Skeletal muscle cell (primary cell): ENCODE measurements at places on chromosomes 2 and 18.
A peak's percentile ranks its signal among the peaks of the same experiment; 100 is the strongest.

DNA sequence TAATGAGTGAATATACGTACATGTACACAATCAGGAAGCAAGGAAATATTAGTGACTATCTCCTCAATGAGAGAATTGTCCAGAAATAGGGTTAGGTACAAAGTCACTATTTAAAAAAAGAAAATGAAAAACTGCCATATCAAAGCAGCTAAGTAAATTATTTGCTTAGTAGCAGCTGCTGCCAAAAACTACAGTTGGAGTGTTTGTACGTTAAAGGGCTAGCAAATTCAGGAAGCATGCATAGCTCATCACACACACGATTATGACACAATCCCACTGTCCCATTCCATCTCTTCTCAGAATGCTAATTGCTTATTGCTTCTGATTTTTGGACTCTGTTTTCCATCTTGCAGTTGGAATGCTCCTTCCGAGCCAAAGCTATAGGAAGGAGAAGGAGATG is 2012.5 kb upstream of the LRRTM1 start:
- DNase-seq = no peak

DNA sequence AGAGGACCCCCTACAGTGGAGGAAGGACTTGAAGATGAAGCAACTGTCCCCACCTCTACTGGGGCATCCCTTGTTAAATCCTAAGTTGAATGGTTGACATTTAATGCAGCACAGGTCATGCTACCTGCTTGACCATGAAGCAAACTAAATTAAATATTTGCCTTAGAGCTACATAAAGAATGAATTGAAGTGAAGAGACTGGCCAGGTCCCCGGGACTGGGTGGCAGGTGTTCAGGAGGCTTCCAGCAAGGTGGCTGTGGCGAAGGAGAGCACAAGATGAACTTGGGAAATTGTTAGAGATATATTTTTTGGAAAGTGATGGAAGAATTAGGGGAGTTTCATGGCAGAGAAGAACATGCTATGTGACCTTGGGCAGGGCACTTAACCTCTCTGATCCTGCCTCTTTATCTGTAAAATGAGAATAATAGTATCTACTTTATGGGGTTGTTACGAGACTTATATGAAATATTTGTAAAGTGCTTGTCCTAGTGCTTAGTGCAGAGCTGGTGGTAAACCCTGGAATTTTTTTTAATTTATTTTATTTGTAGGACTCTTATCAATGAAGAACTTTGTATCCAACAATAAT is 37.3 kb downstream of the EFR3B start:
- no peak for DNase-seq

GRCh38 chr2:233862261-233862768 is 5.9 kb downstream of the MSL3B start:
- DNase-seq = no peak

DNA sequence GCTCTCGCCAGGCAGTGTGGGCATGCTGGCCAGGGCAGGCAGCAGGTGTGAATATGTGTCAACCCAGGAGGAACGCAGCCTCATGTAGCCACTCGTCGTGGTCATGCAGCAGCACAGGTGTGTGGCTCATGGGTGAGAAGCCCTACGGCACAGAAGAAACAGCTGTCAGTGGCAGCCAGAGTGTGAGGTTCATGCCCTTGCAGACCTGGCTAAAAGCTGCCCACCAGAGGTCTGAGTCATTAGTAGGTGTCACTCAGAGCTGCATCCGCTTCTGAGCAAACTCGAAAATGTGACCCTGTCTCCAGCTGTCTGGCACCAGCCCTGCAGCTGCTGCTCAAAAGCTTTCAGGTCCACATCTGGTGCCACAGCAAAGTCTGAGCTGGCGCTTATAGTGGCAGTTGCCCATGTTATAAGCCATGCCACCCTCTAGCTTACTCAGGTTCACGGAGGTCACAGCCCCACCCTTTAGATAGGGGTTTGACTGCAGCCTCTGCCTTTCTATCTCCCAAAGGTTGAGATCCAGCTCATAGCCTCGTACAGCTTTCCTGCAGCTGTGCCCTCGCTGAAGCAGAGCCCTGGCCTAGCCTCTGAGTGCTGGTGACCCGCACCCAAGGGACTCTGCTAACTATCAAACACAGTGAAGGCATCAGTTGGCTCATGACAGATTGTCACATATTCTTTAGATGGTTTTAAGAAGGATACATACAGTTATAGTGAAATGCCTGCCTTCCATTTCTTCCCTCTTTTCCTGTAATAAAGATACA is 195.0 kb downstream of the CCDC102B start:
- DNase-seq = no peak

- peak; percentile 92 for DNase-seq
These were observed 187.4 kb upstream of the NCKAP5 start for GRCh38 chr2:133755480-133756300.

DNA sequence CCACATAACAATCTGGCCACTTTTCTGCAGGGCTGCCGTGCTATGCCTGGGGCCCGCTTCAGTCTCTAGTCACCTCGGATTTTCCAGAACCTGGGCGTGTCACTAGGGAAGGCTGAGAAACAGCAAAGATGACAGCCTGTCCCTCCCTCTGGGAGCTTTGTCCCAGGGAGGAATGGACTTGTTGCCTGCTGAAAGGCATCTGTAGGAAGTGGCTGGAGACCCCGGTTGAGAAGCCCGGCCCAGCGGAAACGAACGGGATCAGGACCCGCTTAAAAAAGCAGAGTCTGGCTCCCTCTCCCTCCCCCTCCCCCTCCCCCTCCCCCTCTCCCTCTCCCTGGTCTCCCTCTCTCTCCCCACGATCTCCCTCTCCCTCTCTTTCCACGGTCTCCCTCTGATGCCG is 149.5 kb upstream of the ZNF516 start:
- DNase-seq = no peak

DNA sequence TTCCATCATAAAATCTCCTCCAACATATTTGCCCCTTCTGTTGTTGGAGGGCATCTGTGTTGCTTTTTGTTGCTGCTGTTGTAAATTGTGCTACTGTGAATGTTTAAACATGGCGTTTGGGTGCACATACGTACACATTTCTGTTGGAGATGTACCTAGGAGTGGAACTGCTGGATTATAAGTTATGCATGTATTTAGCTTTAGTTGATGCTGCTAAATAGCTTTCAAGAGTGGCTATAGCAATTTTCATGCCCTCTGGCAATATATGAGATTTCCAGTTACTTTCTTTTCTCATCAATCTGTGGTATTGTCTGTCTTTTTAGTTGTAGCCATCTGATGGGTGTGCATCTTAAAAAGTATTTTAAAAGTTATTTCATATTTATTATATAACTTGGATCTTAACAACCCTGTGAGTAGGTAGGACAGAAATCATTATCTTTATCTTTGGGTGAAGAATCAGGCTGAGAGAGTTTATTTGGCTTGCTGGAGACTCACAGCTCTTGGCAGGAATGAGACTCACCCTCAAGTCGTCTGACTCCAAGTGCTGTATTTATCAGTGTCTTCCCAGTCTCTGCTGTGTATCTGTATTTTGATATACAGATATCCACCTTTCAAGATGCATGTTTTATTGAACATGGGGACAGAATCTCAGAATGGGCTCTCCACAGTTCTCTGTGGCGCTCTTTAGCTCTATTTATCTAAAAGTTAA is 16.9 kb downstream of the ZNF236 start:
- DNase-seq = no peak

- no peak for DNase-seq
These were observed 53.1 kb downstream of the AP1S3 start for GRCh38 chr2:223784221-223784772.

DNA sequence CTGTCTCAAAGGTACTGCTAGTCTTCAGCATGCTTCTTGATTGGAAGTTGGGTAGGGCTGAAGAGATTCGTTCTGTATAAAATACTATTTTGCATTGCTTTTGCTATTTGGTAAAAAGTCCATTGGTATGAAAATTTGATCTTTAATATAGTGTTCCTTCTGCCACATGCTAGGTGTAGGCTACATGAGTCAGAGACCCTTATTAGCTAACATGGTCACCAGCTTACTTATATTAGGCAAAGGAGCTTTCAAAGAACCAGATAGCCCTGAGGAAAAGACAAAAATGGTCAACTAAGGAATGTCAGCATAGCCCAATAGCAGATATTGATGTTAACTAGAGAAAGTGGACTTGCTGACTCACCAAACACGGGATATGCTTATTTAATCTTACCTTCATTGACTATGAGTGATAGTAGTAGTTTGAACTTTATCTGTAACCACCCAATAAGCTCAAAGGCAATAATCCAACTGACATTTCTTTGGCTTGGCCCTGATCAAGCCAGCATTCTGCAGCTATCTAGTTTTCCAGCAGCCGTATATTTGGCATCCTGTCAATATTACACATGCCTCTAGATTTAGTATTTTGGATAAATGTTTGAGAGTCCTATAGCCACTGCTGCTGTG is 110.0 kb downstream of the TPGS2 start:
- no peak for DNase-seq

GRCh38 chr2:128726911-128727310 is 408.2 kb upstream of the HS6ST1 start:
- DNase-seq = no peak

- no peak for DNase-seq
These were observed 652 bp downstream of the NEU4 start for GRCh38 chr2:241809383-241810306.

DNA sequence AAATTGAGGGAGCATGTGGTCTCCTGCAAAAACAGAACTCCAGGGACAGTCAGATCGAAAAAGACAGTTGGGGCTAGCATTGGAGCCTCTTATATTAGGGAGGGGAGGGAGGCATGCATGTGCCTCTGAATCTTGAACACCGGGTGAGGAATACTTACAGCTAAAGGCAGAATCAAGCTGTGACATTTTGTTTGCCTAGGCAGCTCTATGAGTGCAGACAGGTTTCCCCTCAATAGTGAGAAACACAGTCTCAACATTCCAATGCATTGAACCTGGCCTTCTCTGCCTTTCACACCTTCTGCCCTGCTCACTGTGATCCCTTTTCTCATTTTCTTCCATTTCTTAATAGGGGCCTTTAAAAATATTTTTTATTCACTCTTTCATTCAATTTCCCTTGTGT is 140.4 kb downstream of the THSD7B start:
- no peak for DNase-seq

DNA sequence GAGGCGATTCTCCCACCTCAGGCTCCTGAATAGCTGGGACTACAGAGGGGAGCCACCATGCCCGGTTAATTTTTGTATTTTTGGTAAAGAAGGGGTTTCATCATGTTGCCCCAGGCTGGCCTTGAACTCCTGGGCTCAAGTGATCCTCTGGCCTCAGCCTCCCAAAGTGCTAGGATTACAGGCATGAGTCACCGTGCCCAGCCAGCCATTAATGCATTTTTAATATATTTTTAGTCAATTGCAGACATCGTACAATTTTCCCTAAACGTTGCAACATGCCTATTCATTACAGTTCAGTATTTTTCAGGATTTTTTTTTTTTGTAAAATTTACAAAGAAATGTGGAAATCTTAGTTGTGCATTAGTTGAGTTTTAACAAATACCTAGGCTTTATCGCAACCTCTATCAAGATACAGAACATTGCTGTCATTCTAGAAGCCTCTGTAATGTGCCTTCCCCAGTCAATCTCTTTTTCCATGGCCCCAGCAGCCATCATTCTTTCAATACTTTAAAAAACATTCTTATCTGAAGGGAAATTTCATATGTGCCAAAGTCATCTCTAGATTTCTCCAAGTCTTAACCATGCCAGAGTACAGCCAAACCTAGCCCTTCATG is 14.7 kb downstream of the NABP1 start:
- no peak for DNase-seq

DNA sequence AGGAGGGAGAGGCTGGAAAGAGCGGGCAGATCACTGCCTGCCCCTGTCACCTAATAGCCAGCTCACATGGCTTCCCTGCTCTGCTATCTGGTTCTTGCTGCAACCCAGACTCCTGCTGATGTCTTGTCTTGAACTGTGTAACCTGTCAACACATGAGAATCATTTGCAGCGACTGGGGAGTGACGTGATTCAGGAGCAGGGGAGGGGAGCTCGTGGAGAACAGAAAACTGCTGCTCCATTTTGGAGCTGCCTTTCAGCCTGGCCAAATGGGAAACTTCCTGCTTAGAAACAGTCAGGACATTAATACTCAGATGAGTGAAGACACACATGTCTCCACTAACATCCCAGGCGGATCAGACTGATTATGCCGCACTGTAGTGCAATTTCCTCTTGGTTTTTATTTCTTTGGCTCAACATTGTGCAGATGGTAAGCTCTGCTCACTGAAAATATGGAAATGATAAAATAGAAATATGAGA is 38.1 kb downstream of the RPL37A start:
- peak; percentile 73 for DNase-seq

DNA sequence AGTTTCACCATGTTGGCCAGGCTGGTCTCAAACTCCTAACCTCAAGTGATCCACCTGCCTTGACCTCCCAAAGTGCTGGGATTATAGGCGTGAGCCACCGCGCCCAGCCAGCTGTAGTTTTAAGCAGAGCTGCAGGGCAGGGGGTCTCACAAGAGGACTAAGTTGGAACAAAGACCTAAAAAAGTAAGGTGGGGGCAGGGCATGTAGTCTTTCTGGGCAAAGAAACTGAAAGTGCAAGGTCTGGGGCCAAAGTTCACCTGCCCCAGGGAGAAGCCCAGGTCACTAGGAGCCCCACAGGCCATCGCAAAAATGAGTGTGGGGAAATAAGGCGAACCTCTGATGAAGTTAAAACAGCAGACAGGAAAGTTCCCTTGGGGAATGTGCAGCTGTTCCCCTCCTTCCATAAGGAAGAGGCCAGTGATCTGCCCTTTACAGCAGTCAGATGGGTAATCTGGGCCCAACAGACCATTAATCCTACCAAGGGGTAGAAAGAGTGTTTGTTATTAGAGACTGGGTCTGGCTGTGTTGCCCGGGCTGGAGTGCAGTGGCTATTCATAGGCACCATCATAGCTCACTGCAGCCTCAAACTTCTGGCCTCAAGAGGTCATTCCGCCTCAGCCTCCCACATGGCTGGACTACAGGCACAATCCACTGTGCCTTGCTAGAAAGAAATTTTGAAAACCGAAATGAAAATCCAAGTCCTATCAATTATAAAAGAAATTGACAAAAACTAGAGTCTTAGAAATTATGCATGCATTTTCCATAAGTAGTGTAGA is 2.8 kb downstream of the SCLY start:
- no peak for DNase-seq

DNA sequence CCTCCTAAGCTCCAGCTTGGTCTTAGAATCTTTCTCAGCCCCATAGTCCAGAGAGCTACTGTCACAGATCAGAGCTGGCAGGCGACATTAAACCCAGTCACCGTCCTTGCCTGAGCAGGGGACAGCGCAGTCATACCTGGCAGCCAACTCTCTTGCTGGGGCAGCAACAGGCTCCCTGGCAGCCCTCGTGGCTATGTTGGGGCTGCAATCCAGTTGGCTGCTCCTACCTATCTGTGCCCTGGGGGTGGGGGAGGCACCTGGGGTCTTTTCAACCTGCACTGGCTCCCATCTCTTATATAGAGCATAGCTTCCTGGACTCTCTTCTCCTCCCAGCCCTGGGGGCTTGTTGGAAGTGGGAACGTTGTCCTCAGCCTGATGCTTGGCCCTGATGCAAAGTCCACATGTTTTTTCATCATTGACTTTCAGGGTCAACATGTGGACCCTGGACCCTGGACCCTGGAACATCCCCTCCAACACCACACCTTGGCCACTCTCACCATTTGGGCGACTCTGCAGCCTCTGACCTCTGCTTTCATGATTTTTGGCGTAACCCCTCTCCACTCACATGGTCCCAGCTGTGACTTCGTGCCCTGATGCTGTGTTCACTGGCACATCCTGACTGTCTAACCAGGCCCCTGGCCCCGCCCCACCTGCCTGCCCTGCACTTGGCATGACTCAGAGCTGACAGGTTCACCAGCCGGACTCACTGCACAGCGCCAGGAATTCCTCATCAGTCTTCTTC is 45.6 kb downstream of the ATOH8 start:
- DNase-seq = no peak

- no peak for DNase-seq
These were observed 37.8 kb upstream of the SLC1A4 start for GRCh38 chr2:64951306-64951953.
